ENCODE measurements at places on chromosomes 13 and 19.

GRCh38 chr13:58085274-58085673 is 453.7 kb downstream of the PCDH17 start:
- no peak for DNase-seq

- no peak for DNase-seq
These were observed 62.2 kb downstream of the DNAJC15 start for GRCh38 chr13:43085545-43085944.

DNA sequence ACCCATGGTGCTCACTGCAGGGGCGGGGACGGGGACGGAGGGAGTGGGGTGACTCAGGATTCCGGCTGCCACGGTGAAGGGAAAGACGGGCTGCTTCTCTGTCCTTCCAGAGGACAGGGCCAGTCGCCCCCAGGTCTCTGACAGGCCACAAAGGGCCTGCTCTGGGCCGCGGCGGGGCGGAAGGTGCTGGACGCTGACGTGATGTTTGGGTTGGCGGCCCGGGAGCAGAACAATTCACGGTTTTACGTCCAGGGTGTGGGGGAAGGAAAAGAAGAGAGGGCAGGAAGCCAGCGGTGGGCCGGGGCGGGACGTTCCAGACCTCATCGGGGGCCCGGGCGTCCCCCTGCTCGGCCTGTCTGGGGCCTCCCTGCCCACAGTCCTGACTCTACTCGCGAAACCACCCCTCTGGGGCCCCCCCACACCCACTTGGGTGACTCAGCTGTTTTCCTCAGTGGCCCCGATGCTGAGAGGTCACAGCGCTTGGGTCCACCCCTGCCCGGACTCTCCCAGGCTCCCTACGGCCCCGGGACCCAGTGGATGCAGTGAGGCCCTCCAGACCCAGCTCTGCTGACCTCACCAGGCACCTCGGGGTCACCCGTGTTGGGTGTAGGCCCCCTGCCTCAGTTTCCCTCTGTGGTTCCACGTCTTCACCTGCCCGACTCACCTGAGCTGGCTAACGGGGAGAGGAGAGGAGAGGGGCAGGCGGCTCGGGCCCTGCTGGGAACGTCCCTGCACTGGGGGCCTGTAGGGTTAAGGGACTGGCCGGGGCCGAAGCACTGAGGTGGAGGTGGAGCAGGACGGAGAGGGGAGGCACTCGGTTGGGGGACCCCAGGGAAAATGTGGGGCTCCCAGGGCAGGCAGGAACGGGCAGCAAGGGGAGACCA is 29.2 kb downstream of the PIP5K1C start:
- no peak for DNase-seq

DNA sequence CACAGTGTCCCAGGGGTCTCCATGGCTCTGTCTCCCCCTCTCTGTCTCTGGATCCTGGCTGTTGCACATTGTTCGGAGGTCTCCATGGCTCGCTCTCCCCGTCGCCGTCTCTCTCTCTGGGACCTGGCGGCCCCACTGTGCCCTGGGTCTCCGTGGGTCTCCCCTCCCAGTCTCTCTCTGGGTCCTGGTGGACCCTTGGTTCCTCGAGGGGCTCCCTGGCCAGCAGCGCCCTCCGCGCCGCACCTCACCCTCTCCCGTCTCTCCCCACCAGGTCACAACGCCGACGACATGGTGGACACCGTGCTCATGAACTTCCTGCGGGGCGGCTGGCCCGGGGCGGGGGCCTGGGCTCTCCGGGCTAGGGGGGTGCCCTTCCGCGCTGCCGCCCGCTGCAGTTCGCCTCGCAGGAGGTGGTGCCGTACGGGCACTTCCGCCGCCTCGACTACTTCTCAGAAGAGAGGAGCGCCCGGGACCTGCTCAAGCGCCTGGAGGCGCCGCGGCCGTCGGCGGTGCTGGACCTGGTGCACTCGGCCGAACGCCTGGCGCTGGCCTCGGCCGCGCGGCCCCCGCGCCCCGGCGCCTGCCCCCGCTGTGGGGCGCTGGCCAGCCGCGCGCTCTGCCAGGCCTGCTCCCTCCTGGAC is 29.1 kb downstream of the SIGLEC5 start:
- no peak for DNase-seq

DNA sequence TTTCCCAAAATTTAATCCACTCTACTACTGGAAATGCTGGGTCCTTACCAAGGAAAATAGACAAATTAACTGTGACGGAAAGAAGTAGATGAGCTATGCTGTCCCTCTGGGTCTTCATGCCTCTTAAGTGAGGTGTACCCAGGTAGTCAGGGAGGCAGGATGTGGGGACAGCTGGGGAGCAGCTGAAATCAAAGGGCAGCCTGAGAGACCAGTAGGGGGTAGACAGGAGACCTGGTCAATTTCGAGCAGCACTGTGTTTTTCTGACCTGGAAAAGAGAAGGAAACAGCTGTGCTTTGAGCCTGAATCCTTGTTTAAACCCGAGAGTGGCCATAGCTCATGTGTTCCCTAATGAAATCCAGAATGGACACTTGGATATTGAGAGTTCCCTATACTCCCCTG is 587.3 kb downstream of the EFNB2 start:
- no peak for DNase-seq

DNA sequence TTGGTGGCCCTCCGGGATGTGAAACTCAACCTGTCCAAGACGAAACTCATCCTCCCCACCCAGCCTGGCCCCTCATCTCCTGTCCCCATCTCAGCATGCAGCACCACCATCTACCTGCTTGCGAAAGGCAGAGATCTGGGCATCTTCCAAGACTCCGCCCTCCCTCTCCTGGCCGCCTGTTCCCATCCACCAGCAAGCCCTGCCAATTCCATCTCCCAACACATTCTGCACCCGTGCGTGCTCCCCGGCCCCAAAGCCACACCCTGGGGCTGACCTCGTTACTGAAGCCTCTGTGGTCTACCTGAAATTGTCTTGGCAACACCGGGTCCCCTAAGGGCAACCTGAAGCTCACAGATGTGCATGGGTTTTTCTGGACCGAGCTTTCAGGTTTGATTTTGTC is 13.2 kb upstream of the CAMSAP3 start:
- no peak for DNase-seq

DNA sequence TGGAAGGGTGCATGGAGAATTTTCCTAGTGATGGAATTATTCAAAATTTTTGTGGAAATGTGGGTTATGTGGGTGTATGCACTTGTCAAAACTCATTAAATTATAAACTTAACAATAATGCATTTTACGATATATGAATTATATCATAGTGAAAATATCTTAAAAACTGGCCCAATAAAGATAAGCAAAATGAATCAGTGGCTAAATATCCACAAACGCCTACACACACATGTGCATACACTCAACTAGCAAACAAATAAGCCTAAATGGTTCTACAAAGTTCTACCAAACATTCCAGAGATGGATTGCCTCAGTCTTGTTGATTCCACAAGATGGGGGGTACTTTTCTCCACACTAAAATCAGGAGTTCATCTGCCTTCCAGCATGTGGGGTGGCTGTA is 349.5 kb downstream of the TSHZ3 start:
- DNase-seq, result no peak

DNA sequence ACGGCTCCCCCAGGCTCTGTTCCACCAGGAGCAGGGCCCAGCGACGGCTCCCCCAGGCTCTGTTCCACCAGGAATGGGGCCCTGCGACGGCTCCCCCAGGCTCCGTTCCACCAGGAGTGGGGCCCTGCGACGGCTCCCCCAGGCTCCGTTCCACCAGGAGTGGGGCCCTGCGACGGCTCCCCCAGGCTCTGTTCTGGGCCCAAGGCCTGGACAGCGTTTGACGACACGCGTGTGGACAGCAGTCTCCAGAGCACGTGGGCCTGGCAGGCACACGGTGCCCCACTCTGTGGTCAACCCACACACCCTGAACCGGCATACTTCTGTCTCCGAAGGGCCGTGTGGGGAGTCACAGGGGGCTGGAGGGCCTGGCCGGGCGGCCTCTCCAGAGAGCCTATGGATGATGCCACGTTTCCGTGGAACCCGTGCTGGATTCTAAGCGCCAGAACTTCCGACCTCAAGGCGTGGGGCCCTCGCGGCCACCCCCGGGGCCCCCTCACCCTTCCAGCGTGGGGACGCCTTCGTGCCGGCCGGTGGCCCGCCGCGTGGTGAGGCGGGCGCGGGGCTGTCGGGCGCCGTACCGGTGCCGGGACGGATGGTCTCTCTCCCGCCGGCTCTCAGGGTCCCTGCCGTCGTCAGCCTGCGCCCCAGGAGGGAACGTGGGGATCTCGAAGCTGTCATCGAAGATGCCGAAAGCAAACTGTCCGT is 11.6 kb downstream of the FGF22 start:
- DNase-seq, result no peak

DNA sequence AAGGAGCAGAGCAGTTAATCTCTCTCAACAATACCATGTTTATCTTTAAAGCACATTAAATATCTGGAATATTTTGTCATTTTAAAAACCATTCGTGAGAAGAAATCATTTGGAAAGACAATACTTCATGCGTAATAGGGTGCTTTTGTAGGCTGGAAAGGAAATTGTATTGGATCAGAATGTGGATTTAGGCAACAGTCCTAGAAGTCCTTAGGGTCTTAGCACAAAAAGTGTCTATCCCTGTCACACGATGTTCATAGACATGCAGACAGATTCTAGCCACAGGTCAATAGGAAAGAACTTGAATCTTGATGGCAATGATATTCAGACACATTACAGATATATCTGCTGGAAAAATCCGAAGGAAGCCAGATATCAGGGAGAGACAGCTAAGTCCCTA is 156.0 kb downstream of the KCTD12 start:
- no peak for DNase-seq

GRCh38 chr19:14393329-14393728 is 12.1 kb downstream of the ADGRE5 start:
- no peak for DNase-seq

DNA sequence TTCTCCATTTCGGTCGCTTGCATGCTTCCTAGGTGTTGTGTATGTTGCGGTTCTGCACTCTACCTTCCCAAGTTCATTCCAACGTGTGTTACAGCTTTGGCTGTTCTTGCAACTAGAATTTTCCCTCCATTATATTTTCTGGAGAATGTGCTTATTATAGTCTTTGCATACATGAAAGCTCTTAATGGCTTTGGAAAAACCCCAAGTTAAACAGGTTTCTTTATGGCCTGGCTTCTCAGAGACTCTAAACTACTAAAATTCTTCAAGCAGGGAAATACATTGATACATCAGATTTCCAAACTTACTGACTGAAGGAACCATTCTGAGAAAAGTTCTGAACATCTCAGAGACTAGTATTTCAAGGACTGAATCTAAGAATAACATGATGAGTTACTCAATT is 11.9 kb downstream of the MIPEP start:
- DNase-seq, result no peak

DNA sequence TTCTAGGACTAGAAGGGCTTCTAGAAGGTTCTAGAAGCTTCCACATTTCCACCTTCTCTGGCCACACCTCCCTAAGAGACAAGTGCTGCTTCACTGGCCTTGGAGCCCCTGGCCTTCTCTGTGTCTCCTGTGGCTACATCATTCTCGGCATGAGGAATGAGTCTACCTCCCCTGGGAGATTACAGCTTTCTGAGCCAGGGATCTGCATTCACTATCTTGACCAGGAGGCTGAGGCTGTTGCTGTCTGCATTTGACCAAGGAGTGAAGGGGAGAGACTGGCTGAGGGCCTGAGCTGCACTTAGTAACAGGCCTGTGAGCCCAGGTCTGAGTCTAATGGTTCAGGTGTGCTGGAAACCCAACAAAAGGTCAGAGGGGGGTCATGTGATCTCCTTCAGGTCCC is 5.3 kb downstream of the CPAMD8 start:
- DNase-seq, result no peak

DNA sequence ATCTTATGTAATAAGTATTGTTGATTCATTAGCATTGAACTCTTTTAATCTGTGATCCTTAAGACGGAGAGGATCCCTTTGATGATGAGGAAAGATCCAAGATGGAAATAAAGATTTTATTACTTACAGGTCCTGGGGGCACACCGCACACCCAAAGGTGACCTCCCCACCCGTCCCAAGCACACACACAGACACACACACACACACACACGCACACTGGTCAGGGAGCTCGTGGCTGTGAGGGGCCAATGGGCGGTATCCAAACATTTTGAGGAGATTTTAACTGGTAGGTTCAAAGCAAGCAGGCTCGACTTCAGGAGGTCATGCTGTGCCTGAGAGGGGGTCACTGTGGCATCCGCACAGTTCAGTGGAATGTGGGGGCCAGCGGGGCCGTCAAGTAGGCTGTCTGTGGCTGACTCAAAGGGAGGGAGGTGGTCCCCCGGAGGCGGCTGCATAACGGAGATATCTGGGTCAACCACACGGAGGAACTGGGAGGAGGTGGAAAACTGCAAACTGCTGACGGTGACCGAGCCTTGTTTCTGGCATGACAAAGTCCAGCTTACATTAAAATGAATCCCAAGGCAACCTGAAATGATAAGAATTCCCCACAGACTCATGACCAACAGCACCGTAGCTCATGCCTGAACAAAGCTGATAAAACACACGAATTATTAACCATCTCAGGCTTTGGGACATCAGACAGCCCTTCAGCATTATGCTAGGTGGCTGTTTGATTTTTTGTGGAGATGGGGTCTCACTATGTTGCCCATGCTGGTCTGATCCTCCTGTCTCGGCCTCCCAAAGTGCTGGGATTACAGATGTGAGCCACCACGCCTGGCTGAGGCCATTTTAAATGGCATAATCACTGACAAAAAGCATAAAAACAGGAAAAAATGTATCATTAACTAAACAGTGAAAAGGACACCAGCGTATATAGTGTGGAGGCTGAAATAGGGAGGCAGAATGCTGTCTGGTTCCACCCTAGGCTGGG is 20.9 kb upstream of the SIGLEC11 start:
- no peak for DNase-seq

DNA sequence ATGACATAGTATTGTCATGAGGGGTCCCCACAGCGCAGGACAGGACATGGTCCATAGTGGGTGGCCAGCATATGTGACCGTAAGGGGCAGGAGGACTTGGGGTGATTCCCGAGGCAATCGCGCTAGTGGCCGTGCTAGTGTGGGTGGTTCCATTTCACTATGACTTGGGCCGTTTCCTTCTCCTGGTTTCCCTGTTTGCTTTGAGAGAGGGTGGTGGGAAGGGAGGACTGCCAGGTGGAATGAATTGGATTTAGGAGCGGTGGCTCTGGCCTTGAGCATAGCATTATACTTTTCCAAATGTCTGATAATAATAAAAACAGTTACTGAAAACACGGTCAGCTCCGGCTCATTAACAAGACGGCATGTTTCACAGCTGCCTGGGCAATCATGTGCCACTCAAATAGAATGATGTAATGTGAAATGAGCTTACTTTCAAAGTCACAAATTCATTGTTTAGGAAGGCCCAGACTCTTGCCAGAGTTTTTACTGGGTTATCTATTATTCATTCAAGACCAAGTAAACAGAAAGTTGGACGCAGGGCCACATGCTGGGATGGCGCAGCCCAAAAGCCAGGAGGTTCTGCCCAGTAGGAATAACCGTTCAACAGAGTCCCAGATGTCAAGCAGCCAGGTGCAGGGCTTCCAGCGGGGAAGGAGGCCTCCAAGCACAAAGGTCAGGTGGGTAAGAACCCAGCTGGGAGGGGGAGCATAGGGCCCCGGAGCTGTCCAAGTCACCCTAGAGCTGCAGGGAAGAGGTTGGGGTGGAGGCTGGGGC is 19.6 kb upstream of the SLC15A1 start:
- DNase-seq, result no peak

DNA sequence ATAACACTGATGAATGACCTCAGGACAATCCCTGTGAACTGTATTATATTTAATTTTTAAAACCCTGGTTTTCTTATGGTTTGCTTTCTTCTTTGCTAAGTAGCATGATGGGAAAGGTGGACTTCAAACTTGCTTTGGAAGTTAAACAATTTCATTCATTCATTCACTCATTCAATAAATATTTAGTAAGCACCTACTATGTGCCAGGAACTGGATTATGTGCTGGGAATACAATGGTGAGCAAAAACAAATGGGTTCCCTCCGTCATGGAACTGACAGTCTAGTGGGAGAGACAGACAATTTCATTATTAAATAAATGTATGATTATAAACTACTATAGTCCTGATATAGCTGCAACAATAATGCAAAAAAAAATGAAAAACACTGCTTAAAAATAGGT is 70.3 kb downstream of the USP12 start:
- DNase-seq, result no peak

Data from NCI-H1436 (cell line).